SK-N-MC (cell line): ENCODE measurements at places on chromosomes 7 and 10.

GRCh38 chr10:43946445-43946844 is 297.8 kb upstream of the ZNF32 start:
- DNase-seq: no peak

- DNase-seq: no peak
Measured at GRCh38 chr7:143967398-143967797, 12.8 kb downstream of the OR2F1 start.

- DNase-seq: no peak
Measured at GRCh38 chr7:96770758-96771157, 61.1 kb upstream of the SEM1 start.

GRCh38 chr10:19930936-19931893 is 115.0 kb downstream of the PLXDC2 start:
- no peak for DNase-seq

- DNase-seq: no peak
Measured at GRCh38 chr10:3199488-3199887, 26.9 kb upstream of the PITRM1 start.

- DNase-seq: no peak
Measured at GRCh38 chr7:101096331-101096956, 11.2 kb downstream of the TRIM56 start.

GRCh38 chr7:3092468-3092867 is 48.8 kb upstream of the CARD11 start:
- no peak for DNase-seq

DNA sequence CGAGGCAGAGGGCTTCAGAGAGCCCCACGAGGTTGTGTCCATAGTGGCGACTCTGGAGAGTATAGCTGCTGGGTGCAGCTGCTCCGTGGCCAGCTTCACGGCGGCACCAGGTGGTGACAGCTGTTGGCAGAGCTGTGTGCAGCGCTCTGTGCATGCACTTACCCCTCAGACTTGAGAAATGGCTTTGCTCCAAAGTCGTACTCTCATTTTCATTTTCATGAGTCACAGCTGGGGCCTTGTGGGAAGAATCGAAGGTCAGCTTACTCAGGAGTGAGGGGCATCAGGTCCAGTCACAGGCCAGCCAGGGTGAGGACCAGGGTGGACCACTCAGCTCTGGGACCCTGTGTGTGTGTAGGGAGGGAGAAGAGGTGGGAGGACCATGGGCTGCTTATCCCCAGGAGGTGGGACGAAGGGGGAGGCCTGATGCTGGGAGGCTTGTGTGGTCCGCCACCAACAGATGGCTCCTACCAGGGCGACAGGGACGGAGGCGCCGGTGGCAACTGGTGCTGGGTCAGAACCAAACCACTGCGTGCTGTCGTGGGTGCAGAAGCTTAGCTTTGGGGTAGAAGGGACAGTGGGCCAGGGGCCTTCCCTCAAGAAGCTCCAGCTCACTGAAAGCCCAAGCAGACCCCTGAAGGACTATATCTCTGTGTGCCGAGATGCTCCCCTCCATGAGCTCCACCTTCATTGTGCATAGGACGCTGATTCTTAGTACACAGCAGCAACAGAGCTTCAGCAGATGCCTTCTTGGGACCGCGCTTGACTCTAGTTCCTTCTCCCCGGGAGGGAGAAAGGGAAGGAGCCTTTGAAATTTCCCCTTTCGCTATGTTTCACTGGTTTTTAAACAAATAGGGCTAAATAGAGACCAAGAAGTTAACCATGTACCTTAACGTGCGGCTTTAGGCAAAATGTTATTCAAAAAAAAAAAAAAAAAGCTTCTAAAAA is 225.0 kb downstream of the CELF2 start:
- no peak for DNase-seq

GRCh38 chr7:122983261-122983660 is 12.2 kb downstream of the TAS2R16 start:
- DNase-seq: no peak

GRCh38 chr7:149496642-149497391 is 792 bp downstream of the ZNF746 start:
- DNase-seq: no peak

DNA sequence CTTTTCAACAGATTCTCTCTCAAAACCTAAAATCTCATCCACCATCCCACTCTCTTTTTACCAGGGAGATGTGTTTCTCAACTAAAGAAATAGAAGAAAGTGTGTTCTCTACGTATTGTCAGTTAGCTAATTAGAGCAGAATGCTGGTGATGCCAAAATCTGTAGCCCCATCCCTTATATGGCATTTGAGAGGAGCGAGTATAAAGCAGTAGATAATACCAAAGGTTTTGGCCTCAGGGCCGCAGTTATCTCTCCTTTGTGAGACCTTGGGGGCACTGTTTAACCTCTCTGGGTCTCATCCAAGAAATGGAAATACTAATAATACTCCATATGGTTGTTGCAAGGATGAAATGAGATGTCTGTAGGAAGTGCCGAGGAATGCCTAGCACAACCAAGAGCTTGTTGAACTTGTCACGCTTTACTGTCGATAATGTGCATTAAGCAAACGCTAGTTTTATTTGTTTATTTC is 456 bp upstream of the DLD start:
- no peak for DNase-seq

DNA sequence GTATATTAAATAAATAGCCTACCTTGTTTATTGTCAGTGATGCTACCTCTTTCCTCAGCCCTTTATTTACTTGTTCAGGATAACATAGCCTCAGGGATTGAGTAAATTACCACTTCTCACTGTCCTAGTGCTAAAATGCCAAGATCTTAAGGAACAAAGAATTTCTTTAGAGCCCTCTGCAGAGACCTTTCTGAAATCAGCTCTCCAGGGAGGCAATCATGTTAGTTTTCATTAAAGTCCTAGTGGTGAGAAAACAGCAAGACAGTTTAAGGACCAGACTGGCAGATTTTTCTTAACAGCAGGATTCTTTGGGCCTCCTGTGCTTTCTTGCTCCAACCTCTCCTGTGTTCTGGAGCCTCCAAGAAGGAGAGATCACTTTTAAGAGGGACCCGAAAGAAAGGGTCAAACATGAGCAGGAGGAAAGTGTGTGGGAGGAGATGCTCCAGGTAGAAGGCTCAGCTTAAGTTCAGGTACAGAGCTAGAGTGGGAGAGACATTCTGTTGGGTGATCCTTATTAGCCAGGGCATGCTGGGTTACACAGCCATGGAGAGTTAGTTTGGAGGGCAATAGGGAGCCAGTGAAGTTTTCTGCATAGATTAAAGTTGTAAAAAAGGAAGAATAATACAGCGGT is 1.2 kb upstream of the PLCE1 start:
- DNase-seq: no peak

DNA sequence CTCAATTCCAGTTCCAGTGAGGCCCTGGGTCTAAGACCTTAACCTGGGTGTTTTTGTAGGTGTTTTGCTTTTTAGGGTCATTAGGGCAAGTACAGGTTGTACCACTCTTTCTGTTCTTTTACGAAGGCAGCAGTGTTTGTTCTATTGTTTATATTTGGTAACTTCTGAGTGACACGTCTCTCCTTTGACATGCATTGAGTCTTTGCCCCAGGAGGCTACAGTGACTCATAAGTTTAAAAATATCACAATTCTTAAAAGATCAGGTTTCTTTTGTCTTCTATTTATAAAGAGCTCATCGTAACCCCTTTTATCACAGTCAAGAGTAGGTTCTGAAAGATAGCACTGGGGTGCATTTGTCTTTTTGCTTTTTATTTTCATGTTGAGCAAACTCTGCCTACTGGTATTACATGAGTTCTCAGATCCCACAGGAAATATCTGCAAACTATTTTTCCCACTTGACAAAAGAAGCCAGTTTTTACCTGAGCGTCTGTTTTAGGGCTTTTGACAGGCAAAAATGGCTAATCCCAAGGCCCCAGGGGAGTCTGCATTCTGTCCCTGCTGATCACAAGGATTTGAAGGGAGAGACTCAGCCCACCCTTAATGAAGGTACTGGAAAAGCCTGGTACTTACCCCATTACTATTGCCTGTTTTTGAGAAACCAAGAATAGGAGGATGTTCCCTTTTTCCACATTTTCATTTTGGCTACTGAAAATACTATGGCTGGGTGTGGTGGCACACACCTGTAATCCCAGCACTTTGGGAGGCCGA is 7.9 kb downstream of the NUDT13 start:
- DNase-seq: no peak

DNA sequence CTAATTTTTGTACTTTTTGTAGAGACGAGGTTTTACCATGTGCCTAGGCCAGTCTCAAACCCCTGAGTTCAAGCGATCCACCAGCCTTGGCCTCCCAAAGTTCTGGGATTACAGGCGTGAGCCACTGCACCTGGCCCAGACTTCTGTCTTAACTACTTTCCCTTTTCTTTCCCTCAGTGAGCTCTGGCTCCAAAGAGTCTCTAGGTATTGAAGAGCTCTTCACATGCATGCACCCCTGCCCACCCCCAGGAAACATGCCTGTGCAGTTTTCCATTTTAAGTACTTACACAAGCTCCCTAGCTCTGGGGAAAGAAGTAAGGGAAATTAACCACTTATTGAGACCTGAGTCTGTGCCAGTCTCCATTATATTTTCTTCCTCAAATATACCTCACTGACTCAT is 2.0 kb downstream of the MYOZ1 start:
- no peak for DNase-seq

DNA sequence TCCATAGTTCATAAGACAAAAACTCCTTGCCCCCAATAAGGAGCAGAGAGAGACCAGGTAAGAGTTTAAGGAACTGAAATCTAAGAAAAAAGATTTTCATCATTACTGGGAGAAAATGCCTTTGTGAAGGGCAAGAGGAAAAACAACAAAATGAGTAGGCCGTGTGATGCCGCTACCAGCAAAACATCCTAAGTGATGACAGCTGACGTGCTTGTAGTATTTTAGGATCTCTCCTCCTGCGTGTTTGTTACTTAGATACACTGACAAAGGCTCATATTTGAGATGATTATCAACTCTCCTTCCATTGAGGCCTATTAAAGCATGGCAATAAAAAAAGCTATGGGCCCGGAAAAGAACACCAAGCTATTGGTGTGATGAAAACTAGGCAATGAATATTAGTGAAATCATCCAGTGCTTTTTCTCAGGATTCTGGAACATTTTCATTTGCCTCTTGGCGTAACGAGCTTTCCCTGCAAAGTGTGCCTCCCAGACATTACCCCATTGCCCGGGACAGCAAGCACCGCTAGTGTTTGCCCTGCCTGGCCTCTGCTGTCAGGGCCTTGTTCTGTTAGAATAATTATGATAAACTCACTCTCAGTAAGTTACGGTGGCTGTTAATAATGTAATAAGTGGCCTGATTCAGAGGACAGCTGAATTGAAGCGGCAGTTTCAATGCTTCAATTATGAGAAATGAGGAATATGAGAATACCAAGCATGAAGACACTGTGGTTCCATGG is 36.8 kb upstream of the ITPRID1 start:
- DNase-seq: no peak

- DNase-seq: no peak
Measured at GRCh38 chr10:84665883-84666463, 337.6 kb downstream of the CCSER2 start.

DNA sequence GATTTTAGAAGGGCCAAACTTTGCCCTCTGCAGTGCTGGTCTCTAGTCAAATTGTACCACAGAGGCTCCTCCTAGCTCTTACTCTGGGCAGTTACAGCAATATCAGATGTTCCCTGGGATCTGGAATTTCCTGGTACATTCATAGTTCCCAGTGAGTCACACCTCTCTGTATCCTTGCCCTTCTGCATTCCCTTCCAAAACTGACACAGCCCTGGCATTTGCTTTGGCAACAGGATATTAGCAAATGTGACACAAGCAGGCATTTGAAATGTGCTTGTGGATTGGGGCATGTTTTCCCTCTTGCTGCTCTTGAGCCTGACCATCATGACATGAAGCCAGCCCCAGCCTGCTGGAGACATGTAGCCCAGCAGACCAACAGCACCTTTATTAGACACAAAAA is 284.7 kb upstream of the AKR1E2 start:
- DNase-seq: no peak

GRCh38 chr10:3777981-3778691 is 6.9 kb downstream of the KLF6 start:
- DNase-seq: no peak

DNA sequence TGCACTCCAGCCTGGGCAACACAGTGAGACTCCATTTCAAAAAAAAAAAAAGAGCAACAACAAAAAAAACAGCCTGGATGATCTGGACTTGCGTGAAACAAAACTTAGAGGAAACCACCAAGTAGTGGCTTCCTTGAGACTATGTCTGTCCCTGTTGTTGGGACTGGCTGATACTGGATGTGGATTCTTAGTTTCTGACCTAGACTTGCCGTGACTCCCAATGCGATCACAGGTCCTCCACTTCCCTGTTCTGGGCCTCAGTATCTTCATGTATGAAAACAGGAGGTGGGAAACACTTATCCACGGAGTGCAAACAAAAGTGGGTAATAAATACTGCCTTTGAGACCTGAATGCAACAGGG is 125.7 kb downstream of the PRPF18 start:
- no peak for DNase-seq

- no peak for DNase-seq
Measured at GRCh38 chr7:2041496-2042367, 191.0 kb downstream of the MAD1L1 start.

DNA sequence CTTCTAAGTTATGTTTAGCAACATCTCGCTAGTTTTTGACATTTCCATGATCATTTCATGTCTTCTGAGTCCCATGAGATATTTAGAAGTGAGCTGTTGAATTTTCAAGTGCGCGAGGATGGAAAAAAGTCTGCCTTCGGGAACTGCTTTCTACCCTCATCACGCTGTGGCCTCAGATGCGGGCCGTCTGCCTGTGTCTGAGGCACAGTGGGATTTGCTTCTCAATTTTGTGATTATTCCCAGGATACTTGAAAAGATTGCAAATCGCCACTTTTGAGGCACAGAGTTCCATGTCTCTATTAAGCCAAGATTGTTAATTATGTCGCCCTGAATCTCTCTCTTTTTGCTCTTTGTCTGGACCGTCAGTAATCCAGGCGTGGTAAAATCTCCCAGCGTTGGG is 30.8 kb upstream of the NKX6-2 start:
- no peak for DNase-seq

DNA sequence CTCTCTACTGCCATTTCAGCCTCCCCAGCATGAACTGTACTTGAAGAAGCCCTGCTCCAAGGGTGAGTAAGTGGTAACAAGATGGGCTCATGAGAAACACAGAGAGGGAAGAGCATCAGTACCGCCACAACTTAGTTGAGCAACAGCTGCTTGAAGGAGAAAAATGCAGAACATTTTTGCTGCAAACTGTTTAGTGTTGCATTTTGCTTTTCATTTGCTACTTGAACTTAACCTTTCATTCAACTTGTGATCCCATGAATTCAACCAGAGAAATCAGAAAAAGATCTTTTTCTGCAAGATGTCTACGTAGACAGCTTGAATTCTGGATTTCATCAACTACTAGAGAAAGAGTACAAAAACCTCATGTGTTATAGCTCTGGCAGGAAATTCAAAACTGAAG is 40.7 kb downstream of the ANK3 start:
- DNase-seq: no peak

- DNase-seq: no peak
Measured at GRCh38 chr10:11475831-11476434, 135.5 kb downstream of the USP6NL start.

- DNase-seq: no peak
Measured at GRCh38 chr10:87505366-87506111, 846 bp downstream of the MINPP1 start.

DNA sequence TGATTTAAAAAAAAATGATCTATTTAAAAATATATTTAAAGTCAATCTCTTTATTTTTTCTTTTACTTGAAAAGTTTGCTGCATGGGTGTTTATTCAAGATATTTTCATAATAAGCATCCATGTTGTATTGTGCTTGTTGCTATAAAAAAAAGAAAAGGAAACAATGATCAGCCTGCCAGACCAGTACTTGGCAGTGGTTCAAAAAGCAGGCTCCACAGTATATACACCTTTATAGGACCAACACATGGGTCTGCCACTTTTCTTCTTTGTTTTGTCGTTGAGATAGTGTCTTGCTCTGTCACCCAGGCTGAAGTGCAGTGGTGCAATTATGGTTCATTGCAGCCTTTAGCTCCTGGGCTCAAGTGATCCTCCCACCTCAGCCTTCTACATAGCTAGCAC is 228.0 kb downstream of the TWIST1 start:
- DNase-seq: no peak
